Left ventricle myocardium superior (tissue), 1 donor: ENCODE measurements at places on chromosomes 2 and 18. TPM values are rescaled to one million over a fixed set of nuclear protein-coding genes. Genes with fewer than 3 reads are reported as not detected.

The G6PC2 gene
- total RNA-seq, result not detected

The TCF4 gene
- 62.8 TPM for total RNA-seq

The CLEC4F gene
- total RNA-seq, result 0.25 TPM

The RFX8 gene
- total RNA-seq, result not detected

The ALMS1 gene
- total RNA-seq, result 7.6 TPM

The AQP4 gene
- total RNA-seq, result 20.0 TPM

The INHBB gene
- 2.8 TPM for total RNA-seq

The KCTD18 gene
- 9.1 TPM for total RNA-seq

DNA sequence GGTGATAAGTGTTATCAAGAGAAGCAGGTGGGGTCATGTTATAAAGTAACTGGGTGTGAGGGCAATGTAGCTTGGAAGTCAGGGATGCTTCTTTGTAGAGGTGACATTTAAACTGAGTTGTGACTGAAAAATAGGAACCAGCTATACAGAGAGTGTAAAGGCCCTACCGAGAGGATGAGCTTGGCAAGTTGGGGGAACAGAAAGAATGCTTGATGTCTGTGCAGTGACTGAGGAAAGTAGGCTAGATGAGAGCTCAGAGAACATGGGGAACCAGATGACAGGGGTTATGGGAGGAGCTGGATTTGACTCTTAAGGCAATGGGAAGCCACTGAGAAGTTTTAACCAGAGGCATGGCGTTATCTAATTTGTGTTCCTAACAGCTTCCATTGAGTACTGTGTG is 115.3 kb downstream of the DOCK10 start:
- no peak for DNase-seq

DNA sequence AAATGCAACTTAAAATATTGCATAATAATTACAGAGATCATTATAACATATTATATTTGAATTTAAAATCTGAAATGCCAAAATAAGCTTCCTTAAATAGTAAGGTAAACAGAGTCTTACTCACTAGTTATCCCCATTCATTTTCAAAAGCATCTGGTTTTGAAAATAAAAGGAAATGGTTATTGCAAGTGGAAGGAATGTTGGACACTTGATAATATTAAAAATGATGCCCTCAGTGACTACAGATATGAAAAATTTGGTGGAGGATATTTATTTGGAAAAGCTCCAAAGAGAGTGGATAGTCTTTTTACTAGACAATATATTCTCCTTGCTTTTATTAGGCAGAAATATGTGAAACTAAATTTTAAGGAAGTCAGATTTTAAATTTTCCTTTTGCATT is 39.7 kb downstream of the CDH19 start:
- no peak for DNase-seq

DNA sequence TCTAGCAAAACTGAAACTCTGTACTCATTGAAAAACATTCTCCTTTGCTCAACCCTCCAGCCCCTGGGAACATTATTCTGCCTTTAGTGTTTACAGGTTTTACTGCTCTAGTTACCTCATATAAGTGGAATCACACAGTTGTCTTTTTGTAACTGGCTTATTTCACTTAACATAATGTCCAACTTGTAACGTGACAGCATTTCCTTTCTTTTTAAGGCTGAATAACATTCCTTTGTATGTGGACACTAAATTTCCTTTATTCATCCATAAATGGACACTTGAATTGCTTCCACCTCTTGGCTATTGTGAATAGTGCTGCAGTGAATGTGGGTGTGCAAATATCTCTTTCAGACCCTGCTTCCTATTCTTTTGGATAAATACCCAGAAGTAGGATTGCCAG is 144.9 kb downstream of the ACTR3 start:
- no peak for DNase-seq

- no peak for DNase-seq
Observed at GRCh38 chr2:1839066-1839756, 94.9 kb upstream of the PXDN start.

DNA sequence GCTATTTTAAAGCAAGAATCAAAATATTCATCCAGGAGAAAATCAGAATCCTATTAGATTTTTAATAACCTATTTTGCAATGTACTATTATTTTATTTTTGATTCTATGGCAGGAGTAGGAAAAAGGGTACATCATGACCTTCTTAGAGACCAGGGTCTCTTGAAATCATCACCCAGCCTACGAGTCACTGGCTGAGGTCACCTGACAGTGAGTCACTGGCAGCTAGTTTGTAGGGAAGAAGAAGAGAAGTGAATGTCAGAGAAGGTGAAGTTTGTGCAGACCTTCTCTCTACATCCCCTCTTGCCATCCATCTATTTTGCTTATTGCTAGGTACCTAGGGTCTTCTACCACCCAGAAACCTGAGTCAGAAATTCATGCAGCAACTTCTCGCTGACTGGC is 144.2 kb downstream of the ALK start:
- DNase-seq, result no peak

GRCh38 chr18:77124452-77124922 is 8.1 kb downstream of the MBP start:
- no peak for DNase-seq

GRCh38 chr18:22186484-22186971 is 17.1 kb downstream of the GATA6 start:
- DNase-seq, result no peak

DNA sequence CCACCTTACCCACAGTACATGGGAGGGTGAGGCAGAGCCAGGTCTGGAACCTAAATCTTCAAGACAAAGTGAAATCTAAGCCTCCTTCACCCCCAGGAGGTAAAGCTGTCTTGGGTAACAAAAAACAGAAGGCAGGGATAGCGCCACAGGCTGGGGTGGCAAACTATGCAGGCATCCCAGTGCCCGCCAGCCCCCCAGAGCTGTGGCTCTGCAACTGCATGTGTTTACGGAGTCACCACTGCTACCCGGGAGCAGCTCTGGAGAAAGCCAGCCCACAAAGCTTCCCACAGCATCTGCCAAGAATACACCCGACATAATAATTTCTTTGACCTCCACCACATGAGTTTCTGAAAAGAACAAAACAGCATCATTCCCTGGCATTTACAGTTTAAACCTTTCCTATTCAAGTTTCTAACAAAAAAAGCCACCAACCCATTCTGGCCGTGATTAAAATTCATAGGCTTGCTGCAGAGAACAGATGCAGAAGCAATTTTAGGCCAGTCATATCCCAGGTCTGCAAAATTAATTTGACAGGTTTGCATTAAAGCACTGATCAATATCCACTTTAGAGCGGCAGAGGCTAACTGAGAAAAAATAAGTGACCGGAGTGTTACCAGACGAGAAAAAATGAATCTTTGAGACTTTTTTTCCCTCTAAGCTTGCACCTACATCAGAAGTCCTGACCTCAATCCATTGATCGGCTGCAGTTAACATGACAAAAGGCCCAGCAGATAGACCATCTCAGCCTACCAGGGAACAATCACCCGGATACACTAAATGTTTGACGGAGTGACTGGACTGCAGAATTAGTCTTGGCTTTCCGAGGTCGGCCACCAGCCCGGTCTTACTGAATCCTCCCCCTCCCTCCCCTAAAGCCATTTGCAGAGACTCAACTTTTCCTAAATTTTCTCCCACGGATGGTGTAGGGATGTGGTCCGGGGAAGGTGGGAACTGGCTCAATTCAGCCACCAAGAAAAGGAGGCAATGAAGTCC is 309.6 kb upstream of the SKOR2 start:
- DNase-seq, result no peak

DNA sequence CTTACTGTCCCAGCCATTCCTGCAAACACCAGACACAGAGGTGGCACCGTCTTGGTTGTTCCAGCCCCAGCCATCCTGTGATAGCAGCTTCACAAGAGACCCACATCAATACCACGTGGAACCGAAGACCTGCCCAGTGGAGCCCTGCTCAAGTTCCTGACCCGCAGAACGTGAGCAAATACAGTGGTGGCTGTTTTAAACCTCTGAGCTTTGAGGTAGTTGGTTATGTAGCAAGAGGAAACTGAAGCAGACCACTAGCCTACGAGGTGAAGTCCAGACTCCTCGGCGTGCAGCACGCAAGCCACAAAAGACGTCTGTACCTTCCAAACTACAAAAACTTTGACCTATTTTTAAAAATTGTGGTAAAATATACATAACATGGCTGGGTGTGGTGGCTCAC is 96.1 kb upstream of the ODC1 start:
- no peak for DNase-seq

- DNase-seq, result no peak
Observed at GRCh38 chr2:85017411-85018048, 46.6 kb downstream of the KCMF1 start.

- no peak for DNase-seq
Observed at GRCh38 chr2:190533175-190533967, 1.2 kb downstream of the NEMP2 start.

GRCh38 chr2:74037379-74037860 is 52.7 kb downstream of the TET3 start:
- no peak for DNase-seq

DNA sequence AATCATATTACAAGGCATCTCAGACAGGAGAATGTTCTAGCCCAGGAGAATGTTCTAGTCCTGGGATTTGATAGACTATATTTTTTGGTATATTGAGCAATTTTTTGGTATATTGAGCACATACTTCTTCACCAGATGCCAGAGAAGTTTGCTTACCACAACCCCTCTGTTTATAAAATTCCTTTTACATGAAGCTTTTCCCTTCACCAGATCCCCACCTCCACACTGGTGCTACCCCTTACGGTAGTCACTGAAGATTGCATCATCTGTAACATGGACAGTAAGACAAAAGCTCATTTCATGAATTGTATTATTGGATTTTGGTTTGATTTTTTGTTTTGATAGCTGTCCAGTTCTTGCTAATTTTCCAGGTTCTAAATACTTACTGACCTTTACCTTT is 7.2 kb upstream of the HNMT start:
- no peak for DNase-seq

- DNase-seq, result no peak
Observed at GRCh38 chr2:11726384-11726783, 20.0 kb upstream of the LPIN1 start.
